Heart left ventricle (tissue), 16 donors: ENCODE measurements at places on chromosomes 16 and 17.
A peak's percentile ranks its signal among the peaks of the same experiment; 100 is the strongest.

GRCh38 chr17:50420419-50421112, 5.5 kb upstream of the ACSF2 start:
- DNase-seq: no peak

- DNase-seq: no peak
Measured at GRCh38 chr17:51770027-51770759, 388.3 kb downstream of the CA10 start.

DNA sequence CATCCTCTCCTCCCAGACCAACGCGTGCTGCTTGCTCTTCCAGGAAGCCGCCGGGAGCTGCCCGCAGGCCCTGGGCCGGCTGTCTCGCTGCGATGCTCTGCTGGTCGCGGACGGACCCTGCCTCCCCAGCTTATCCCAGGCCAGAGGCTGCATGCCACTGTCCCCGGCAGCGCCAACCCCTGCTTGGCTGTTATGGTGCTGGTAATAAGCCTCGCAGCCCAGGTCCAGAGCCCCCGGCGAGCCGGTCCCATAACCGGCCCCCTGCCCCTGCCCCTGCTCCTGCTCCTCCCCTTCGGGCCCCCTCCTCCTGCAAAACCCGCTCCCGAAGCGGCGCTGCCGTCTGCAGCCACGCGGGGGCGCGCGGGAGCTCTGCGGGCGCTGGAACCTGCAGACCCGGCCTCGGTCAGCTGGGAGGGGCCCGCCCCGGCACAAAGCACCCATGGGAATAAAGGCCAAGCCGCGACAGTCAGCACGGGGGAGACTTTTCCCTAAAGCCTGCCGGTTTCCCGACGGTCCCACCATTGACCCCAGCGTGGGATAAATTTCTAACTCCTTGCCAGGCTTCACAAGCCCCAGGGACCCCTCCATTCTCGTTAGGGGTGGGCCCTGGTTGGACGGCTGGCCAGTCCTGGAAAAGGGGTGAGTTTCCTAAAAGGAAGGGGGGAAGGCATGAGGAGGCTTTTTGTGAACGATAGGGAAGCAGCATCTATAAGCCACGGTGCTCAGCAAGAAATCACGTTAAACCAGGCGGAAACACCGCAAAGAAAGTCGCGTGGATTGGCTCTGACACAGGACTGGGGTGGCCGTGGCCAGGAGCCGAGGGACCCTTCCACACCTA, 11.2 kb downstream of the ENPP7 start:
- peak; percentile 69 for DNase-seq

GRCh38 chr17:82321947-82322466, 4.6 kb upstream of the CD7 start:
- no peak for DNase-seq

DNA sequence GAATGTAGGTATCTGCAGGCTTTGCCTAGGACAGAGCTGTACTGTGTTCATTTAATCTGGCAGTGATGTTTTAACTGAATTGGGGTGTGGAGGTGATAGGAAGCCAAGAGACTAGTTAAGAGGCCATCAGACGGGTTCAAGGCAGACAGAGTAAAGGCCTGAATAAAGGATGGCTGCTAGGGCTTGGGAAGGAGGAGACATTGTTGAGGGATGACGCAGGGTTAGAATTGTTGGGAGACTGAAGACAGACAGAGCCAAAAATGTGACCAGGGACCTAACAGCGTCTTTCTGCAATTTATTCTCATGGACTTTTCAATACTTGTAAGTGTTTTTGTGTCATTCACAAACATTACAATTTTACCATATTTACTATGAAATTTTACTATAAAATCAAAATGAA, 48.6 kb upstream of the MYH10 start:
- DNase-seq: no peak

- no peak for DNase-seq
Measured at GRCh38 chr16:38941-39892, 14.2 kb downstream of the POLR3K start.

DNA sequence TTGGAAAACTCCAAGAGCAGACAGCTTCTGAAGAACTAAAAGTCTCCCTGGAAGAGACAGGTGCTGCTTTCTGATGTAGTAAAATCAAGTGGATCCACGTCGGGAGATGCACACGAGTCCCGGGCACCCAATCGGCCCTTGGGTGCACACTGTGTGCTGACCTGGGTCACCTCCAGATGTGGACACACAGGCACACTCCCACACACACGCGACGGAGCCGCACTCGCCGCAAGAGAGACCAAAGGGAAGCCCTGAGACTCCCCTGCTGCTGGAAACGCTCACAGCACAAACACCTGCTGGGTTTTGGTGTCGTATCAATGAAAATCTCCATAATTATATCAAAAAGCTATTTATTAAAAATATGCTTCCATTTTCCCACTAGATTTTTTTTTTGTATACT, 94.2 kb downstream of the ANKRD11 start:
- DNase-seq: peak; percentile 46

DNA sequence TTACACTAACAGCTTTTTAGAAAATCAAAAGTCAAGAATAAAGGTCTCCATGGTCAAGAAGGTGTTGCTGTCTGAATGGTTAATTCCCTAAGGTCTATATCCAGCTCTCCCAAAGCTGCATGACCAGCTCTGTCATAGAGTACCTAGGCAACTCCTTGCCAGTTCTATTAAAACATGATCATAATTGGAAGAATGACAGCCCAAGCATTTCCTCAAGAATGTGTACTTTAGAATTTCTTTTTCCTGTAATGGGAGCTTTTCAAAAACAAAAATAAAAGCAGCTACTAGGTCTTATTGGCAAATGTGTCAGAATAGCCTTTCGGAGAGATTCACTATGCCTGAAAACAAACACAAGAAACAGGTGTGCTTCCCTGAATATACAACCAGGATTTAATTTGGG, 7.9 kb downstream of the SPOP start:
- DNase-seq: no peak

DNA sequence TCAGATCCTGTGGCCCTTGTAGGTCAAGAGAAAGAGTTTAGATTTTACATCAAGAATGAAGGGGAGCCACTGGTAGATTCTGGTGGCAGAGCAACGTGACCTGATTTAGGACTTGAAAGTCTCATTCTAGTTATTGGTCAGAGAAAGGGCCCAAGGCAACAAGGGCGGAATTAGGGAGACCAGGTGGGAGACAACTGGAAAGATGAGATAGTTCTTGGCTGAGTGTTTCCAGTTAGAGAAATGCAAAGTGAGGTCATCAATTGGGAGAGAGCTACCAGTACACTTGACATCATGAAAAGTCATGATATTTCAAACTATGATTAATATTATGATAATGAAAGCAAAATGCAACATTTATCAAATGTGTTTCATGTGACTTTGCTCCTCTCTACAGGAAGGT, 147.2 kb upstream of the FAM20A start:
- no peak for DNase-seq

- no peak for DNase-seq
Measured at GRCh38 chr17:7403727-7403976, 245 bp downstream of the TMEM256 start.

- no peak for DNase-seq
Measured at GRCh38 chr16:89256651-89257254, 39.2 kb downstream of the ZNF778 start.

GRCh38 chr17:80779961-80780380, 211.7 kb upstream of the CHMP6 start:
- DNase-seq: peak; percentile 58

DNA sequence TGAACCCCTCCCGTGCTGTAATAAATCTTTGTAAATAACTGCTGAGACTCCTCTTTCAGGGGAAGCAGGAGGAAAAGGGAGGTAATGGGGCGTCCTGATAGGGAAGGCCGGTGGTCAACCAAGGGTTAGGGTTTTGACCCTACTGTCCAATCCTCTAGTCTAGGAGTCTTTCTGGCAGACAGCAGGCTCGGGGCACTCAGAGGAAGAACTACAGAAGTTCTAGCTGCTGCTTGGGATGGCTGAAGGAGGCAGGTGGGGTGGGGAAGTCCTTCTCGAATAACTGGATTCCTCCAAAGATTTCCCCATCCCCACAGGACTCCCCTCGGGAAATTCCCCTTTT, 387 bp upstream of the STARD3 start:
- DNase-seq: no peak

- DNase-seq: no peak
Measured at GRCh38 chr16:79171931-79172705, 428.4 kb downstream of the MAF start.

DNA sequence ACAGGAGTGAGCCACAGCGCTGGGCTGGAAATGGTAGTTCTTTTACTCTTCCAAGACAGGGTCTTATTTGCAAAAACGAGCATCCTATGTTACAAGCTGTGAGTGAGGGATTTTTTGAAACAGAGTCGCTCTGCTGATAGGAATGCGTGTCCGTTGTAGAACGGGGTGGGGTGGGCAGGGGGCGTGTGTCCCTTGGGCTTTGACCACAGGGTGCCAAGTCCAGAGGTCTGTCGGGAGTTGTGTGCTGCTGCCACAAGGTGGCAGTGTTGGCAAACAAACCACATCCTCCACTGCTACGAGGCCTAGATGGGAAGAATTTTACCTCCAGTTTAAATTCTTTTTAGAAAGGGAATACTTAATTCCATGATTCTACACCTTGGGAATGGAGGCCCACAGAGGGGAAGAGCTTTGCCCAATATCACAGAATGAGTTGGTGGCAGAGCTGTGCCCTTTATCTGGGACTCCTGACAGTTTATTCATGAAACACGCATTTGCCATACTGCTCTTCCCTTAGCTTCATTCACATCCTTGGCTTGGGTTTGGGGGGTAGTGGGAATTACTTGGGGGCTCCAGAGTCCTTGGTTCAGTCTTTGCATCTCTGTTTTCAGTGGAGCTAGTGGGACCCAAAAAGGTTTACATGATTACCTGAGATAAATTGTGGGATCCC, 30.6 kb upstream of the ETV4 start:
- DNase-seq: peak; percentile 68

GRCh38 chr16:86512860-86513470, 2.6 kb downstream of the FOXF1 start:
- DNase-seq: no peak

- DNase-seq: no peak
Measured at GRCh38 chr16:7675628-7676027, 343.0 kb downstream of the RBFOX1 start.

DNA sequence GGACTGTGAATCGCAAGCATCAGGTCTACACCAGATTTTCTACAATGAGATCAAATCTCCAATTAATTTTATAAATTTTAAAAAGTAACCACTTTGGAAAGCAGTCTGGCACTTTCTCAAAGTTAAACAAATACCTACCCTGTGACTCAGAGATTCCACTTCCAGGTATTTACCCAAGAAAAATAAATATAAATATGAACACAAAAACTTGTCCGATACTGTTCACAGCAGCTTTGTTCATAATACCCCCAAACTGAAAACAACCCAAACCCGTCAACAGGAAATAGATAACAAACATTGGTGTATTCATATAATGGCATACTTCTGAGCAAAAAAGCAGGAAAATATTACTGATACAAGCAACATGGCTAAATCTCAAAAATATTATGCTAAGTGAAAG, 12.1 kb downstream of the ZDHHC7 start:
- no peak for DNase-seq

DNA sequence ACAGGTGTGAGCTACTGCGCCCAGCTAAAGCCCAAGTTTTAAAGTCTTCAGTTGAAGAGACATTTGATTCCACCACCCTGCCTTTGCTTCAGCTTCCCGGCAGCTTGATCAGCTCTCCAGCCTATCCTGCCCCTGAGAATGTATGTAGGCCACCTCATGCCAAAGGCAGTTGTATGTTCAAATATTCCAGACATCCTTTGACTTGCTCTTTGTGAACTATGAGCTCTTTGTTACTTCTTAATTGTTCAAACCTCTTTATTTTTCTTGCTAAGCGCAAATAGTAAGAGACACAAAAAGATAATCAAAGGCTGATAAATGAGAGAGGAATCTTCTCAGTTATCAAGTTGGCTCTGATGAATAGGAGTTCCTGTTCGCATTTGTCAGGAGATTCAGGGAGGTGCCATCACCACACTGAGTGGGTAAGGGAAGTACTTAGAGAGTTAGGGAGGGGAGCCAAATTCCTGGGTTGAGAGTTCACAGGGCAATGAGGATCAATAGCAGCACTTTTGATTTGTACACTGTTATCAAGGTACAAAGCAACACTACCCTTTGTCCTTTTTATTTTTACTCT, 32.0 kb upstream of the SUPT4H1 start:
- DNase-seq: no peak

DNA sequence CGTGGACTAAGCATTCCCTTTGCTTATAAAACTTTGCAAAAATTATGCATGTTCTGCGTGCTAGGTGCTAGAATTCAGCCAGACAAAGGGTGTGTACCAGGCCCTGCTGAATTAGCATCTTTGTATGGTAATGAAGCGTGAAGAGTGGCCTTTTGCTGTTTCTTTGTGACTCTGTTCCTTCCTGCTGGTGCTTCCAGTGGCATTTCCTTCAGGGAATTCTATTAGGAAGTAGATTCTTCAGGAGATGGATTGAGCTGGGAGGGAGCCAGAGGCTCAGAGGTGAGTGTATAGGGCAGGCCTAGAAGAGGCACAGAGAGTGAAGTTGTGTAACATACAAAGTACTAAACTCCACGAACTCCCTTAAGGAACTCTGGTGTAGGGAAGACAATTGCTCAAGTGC, 73.9 kb upstream of the ASIC2 start:
- DNase-seq: no peak

DNA sequence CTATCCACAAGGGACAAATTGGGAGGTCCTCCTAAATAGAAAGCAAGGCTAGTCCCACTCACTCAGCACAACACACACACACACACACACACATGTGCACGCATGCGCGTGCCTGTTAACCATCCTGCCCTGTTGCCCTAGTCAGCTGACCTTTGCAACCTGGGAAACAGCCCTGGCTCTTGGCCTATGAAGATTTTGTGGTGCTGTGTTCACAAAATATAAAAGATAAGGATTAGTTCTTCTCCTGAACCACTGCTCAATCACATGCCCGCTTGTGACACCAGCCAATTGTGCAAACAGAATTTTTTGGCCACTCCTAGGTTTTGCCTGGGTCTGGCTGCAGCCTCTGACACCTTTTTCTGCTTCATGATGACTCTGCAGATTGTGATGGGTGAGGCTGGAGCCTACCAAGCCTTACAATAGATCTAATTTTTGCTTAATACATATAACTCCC, 3.3 kb upstream of the CES1 start:
- no peak for DNase-seq

DNA sequence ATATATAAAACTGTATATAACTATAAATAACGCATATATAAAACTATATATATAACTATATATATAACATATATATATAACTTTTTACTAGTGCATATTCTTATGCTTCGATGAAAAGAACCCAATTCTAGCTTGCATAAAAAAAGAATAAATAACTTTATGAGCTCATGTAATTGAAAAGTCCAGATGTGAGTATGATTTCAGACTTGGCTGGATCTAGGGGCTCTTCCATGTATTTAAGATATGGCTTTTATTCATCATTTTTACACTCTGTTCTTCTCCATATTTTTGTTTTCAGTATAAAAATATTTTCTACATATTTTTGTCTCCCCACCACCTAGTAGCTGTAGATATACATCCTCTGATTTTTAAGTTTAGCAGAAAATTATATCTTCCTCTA, 417.5 kb downstream of the CDH11 start:
- DNase-seq: no peak

- no peak for DNase-seq
Measured at GRCh38 chr16:56773532-56773931, 43.6 kb downstream of the NUP93 start.
